ENCODE measurements at places on chromosomes 12 and 14.
A peak's percentile ranks its signal among the peaks of the same experiment; 100 is the strongest.

DNA sequence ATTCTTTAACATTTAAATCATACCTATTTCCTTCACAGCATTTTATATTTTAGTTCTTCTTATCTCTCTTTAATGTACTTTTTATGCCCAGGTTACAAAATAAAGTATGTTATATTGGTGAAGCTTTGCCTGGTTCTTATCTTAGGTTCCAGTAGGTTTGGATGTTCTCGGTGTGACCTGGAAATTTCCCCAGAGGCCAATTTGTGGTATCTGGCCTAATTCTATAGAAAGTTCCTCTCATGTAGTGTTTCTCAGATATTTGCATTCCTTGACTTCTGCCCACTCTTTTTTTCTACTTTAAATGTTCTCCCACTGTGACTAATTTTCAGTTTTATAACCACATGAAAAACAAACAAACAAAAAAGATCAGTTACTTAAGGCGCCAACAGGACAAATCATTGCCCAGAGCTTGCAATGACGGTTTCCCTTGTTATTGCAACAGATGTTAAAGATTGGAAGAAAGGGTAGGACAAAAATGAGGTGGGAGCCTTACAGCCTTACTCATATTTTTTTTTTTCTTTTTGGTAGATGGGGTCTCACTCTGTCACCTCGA is 41.2 kb upstream of the PPM1H start:
- no peak for DNase-seq

DNA sequence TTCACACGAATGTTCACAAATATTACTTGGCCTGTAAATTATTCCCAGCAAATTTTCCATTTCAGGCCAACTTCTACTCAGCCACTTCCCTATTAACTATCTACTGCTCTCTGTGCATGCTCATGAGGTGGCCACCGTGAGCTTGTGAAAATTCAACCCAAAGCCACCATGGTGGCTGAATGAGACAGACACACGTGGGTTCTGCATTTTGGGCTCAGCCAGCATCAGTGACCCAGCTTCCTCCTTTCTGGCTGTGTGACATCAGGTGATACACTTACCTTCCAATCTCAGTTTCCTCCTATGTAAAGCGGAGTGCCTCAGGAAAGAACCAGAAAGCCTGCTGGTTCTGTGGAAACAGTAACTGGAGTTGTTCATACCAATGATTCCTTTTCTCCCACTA is 175.8 kb downstream of the FOXN3 start:
- no peak for DNase-seq

GRCh38 chr12:42448841-42449240 is 122.9 kb downstream of the PPHLN1 start:
- DNase-seq: no peak

- DNase-seq: no peak
Observed at GRCh38 chr12:49864798-49865090, 21.8 kb upstream of the BCDIN3D start.

- DNase-seq: no peak
Observed at GRCh38 chr12:97923546-97923945, 460.9 kb downstream of the RMST start.

- DNase-seq: no peak
Observed at GRCh38 chr14:63986789-63987533, 134.2 kb downstream of the SYNE2 start.

- DNase-seq: peak; percentile 86
Observed at GRCh38 chr12:54370171-54370730, 6.0 kb upstream of the GPR84 start.

DNA sequence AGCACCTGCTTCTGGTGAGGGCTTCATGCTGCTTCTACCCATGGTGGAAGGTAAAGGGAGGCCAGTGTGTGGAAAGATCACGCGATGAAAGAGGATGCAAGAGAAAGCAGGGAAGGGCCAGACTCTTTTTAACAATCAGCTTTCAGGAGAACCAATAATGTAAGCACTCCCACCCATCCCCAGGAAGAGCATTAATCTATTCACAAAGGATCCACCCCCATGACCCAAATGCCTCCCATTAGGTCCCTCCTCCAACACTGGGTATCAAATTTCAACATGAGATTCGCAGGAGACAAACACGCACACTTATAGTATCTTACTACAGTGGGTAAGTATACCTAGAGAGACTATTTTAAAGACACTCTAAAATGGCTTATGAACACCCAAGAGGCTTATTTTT is 80.5 kb upstream of the TMCC3 start:
- DNase-seq: no peak

DNA sequence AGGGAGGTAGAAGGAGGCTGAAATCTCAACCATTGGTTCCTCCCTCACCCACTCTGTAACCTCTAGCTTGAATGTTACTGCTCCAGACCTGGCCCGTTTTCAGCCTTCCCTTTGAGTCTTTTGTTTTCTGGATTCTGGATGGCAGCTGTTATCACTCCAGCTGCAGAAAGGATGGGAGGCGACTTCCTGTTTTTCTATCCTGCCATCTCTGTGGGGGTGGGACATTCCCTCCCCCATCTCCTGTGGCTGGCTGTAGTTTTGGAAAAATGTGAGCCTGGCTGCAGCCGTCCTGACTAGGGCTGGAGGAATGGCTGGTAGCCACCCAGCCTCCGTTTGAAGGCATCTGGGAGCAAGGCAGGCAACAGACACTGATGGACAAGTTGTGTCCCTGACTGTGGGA is 2.9 kb upstream of the PPFIBP1 start:
- no peak for DNase-seq

DNA sequence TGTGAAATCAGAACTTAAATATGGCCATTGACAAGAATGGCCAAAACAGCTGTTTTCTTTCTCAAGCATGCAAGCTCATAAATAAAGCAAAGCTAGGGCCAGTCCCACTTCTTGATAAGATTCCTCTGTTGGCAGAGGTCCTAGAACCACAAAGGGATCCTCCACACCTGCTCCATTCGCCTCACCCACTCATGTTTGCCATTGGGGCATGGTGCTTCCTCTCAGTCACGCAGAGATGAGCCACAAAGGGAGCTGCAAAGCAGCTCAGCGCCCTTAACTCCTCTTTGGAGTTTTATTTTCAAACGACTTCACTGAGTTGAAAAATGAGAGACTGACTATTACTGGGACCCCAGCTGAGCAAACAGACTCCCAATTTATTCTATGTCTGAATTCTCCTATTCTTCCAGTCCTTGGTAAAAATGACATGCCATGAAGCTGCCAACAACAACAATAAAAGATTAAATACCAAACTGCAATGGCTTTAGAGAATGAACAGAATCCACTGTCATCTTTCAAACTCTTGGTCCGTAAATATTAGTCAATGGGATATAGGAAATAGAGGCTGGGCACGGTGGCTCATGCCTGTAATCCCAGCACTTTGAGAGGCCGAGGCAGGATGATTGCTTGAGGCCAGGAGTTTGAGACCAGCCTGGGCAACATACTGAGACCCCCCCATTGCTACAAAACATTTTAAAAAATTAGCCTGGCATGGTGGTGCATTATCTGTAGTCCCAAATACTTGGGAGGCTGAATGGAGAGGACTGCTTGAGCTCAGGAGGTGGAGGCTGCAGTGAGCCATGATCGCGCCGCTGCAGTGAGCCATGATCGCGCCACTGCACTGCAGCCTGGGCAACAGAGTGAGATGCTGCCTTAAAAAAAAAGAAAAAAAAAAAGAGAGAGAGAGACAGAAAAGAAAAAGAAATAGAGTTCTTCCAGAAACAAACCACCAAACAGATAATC is 16.4 kb downstream of the MANSC1 start:
- no peak for DNase-seq
